Muscle of back (tissue), 13 donors: ENCODE measurements at places on chromosomes 7 and 10.

- peak; percentile 67 for DNase-seq
Observed at GRCh38 chr10:96390460-96390864, 31.7 kb upstream of the OPALIN start.

GRCh38 chr10:73581918-73582317, 9.2 kb downstream of the USP54 start:
- DNase-seq: no peak

GRCh38 chr10:44478876-44479705, 94.2 kb upstream of the CXCL12 start:
- DNase-seq: peak; percentile 65

GRCh38 chr10:49585387-49585786, 24.7 kb upstream of the SLC18A3 start:
- DNase-seq: no peak

GRCh38 chr10:106348933-106349332, 815.6 kb downstream of the SORCS1 start:
- no peak for DNase-seq

- no peak for DNase-seq
Observed at GRCh38 chr7:153017223-153017622, 257.7 kb downstream of the ACTR3B start.

DNA sequence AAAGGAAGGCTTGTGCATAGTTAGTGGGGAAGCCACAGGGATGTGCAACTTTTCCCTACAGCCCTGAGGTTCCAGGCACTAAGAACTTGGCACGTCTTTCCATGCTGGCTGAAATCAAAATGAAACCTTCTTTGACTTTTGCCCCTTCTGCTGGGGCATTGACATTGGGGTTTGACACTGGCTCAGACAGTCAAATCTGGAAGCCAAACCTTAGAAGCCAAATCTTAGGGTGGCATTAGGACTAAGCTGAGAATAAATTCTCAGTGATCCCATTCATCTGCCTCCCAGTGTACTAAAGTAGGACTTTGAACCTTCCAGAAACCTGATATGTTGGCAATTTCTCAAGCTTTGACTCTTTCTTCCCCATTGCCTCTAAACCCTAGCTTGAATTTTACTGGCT, 31.3 kb upstream of the INSYN2A start:
- DNase-seq: no peak

- DNase-seq: no peak
Observed at GRCh38 chr10:28155726-28156125, 147.1 kb downstream of the MPP7 start.

DNA sequence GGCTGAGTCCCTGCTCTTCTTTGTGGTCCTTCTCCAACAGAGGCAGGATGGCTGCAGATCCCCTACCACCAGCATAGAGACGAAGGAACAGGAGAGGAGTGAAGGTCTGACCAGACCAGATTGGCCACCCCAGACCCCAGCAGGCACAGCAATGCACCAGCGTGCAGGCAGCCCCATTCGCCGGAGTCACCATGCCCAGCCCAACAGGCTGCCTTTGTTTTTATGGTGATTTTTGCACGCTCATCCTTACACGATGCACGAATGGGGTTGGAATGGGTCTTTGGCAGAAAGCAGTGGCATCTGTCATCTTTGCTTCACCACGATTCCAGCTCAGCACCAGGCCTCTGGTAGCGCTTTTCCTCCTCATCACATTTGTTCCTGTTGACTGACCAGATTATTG, 427.6 kb downstream of the INHBA start:
- no peak for DNase-seq

GRCh38 chr10:99661377-99661763, 2.1 kb downstream of the ENTPD7 start:
- no peak for DNase-seq

DNA sequence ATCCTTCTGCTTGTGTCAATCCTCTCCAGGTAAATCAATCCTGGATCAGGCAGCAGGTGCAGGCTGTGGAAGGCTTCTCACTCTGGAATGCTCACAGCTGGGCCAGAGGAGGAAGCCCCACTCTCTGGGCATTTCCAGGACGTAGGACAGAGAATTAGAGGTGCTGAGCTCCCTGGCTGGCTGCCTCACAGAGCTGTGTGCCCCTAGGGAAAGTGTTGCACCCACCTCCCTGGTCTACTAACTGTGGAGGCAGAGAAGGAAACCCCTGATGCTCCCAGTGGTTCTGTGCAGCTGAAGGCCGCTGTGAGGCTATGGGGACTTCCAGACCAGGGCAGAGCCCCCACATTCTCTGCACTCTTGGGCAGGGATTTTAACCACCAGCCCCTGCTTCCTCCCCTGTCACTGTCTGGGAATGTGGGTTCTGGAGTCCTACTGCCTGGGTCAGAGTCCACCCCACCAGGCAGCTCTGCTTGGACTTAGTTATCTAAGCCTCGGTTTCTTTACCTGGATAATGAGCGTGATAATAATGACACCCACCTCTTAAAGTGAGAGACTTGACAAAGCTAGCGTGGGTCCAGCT, 73.5 kb upstream of the EEPD1 start:
- DNase-seq: no peak

- DNase-seq: no peak
Observed at GRCh38 chr7:16205466-16205865, 215.9 kb downstream of the CRPPA start.

DNA sequence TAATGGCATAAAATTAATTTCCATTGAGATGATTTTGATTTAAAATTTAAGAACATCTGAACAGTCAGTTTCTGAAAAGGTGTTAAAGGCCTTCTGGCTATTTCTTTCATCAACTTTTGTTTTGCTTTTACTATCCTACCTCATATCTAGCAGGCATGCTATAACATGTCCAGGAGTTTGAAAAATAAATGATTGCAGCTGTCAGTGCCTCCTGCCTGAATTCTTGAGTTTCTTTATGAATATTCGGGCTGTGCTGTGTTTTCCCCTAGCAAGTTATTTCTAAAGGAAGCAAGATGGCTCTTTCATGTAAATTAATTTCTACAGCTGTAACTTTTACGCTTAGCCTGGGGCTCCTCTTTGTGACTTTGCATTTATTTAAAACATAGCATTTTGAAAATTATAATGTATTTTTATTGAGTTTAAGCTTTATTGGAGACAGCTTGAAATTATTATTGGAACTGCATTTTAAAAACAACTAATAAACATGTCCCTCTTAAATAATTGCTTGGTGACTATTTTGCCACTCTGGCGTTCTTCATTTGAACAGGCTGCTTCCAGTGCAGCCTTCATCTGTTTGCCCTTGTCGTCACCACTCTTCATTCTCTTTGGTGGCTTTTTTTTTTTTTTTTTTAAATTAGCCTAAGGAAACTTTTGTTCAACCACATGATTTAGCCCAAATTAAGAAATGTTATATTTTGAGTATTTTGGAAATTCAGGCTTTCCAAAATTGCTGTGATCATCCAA, 1083.4 kb upstream of the LRRN3 start:
- DNase-seq: no peak

DNA sequence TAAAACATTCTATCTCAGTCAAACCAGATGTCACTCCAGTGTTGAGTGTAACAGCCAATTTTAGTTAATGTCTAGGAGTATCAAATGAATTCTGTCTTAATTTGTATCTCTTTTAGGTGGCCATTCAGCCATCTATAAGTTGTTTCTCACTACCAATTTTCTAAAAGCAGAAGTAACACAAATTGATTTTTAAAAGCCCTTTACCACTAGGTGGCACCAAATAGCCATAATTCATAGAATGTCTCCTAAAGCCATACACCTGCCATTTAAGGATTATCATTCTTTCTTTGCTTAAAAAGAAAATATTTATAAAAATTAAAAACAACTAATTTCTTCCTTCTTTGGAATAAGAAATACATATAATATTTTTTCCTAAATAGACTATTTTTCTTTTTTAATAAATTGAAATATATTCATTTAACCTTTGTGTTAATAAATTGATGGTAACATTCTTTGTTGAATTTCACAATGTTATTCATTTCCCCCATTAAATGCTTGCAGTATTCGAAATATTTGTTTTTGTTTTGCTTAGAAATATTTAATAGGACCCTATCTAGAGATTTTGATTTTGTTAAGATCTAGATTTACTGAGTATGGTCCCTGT, 107.8 kb upstream of the PPP1R3A start:
- peak; percentile 69 for DNase-seq

DNA sequence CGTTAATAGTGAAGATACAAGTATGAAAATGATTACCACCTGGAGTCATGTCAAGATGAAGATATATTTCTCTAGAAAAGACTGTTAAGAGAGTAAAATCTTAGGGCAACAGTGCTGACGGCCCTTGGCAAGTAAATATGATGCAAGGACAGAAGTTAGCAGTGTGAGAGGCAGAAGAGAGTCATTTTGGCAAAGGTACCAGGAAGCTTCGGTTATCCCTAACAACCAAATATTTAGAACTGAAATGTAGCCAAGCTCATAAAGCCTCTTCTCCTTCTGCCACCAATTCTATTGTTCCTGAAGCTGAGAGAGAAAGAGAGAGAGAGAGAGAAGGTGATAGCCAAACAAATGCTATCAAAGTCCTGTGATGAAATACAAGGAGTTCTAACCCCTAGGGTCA, 109.6 kb downstream of the MACC1 start:
- peak; percentile 47 for DNase-seq

DNA sequence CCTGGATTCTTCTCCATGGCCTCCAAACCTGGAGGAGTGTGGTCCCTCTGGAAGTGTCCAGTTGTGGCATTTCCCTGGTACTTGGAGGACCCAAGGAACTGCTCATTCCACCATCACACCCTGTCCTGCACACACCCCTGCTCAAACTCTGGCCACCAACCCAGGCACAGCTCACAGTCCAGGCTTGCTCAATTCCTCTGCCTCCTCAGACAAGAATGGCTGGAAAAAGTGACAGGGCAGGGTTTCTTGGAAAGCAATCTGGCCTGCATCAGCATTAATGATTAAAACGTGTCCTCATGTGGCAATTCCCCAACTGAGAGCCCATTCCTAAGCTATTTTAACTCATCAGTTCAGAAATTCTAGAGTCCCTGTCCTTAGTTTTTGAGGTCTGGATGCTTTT, 17.2 kb upstream of the TPST1 start:
- peak; percentile 65 for DNase-seq

- no peak for DNase-seq
Observed at GRCh38 chr10:79246209-79246581, 101.1 kb upstream of the PPIF start.

- DNase-seq: no peak
Observed at GRCh38 chr10:78866731-78867554, 201.8 kb upstream of the ZMIZ1 start.

DNA sequence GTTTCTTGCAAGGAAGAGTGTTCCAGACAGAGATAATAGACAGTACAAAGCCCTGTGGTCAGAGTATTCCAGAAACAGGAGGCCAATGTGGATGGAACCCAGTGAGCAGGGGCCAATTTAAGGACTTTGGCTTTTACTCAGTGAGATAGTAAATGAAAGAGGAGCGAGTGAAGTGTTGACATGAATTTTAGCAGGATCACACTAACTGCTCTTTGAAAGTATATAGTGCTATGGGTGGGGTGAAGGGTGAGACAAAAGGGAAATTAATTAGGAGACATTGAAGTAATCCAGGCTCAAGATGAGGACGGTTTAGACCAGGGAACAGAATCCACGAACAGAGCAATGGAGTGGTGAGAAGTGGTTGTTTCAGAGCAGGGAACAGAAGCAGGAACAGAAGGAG, 62.2 kb upstream of the TES start:
- no peak for DNase-seq

DNA sequence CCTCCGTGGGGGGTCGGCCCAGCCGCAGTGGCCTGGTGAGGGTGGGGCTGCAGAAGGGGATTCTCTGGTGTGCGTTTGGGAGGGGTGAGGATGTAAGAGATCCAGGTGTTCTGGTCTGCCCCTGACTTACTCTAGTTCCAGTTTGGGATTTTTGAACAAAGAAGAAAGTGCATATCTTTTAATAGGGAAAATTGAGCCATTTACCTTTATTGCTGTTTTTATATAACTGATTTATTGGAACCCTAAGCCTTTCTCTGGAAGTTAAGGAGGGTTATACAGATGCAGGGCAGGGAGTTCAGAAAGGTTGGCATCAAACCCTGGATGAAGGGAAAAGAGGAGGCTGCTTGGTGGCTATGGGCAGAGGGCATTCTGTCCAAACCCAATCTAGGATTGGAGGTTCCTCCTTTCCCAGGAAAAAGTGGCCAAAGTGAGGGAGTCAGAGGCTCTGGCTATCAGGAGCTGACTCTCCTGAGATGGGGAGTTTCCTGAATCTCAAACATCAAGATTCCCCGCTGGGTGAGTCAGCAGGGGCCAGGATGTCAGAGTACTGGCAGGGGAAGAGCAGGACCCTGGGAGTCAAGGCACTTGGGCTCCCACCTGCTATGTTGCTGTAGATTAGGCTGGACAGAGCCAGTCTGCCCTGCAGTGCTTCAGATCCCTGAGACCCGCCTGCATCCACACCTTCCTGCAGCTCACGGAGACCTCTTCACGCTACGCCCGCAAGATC, 67.5 kb downstream of the CLIP2 start:
- no peak for DNase-seq

- no peak for DNase-seq
Observed at GRCh38 chr7:17725821-17726220, 214.5 kb downstream of the SNX13 start.

- DNase-seq: no peak
Observed at GRCh38 chr10:132984801-132985545, 42.6 kb upstream of the CFAP46 start.
